Stimulated activated CD4-positive, alpha-beta T cell treated with anti-CD3 and anti-CD28 coated beads, Interleukin-2, amount 100 ng/mL, for 48 hours (primary cell): ENCODE measurements at places on chromosomes 16 and 17.

DNA sequence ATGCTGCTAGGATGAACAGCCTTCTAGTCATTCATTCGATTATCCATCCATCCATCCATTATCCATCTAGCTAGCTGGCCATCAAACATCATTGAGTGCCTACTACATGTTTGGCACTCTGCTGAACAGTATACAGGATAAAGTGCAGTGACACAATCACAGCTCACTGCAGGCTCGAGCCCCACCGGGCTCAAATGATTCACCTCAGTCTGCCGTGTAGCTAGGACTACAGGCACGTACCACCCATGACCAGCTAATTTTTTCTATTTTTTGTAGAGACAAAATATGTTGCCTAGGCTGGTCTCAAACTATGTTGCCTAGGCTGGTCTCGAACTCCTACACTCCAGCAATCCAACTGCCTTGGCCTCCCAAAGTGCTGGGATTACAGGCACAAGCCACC, 50.0 kb downstream of the SSH2 start:
- no peak for DNase-seq

- no peak for DNase-seq
These were observed 134.9 kb downstream of the MSI2 start for GRCh38 chr17:57391076-57391825.

GRCh38 chr17:6679241-6679640, 27.7 kb downstream of the C17orf100 start:
- no peak for DNase-seq

DNA sequence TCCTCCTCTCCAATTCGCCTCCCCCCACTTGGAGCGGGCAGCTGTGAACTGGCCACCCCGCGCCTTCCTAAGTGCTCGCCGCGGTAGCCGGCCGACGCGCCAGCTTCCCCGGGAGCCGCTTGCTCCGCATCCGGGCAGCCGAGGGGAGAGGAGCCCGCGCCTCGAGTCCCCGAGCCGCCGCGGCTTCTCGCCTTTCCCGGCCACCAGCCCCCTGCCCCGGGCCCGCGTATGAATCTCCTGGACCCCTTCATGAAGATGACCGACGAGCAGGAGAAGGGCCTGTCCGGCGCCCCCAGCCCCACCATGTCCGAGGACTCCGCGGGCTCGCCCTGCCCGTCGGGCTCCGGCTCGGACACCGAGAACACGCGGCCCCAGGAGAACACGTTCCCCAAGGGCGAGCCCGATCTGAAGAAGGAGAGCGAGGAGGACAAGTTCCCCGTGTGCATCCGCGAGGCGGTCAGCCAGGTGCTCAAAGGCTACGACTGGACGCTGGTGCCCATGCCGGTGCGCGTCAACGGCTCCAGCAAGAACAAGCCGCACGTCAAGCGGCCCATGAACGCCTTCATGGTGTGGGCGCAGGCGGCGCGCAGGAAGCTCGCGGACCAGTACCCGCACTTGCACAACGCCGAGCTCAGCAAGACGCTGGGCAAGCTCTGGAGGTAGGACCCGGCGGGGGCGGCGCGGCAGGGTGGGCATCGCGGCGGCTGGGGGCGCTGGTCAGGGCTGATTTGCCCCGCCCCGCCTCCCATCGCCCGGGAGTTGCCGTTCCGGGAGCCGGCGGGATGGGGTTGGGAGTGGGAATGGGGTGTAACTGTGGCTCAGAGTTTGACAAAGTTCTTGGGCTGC, 567 bp downstream of the SOX9 start:
- DNase-seq = no peak

DNA sequence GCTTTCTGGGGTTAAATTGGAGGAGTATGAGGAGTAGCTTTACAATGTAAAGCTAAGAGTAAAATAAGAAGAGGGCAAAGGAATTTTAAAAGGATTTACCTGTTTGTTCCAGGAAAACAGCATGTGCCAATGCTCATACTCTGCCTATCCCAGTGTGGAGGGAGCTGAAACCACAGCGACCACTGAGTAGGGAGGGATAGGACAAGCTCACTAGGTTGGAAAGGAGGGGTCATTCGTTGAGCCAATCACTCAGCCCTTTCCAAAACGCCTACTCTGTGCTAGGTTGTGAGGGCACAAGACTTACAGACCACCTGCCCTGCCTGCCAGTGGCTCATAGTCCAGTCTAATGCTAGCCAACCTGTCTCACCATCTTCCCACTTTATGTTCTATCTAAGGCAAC, 1.1 kb upstream of the DNAJC7 start:
- no peak for DNase-seq

GRCh38 chr16:55115506-55115905, 184.8 kb downstream of the IRX5 start:
- DNase-seq = no peak

GRCh38 chr16:1932050-1933028, 10.7 kb downstream of the MSRB1 start:
- DNase-seq = no peak
